ENCODE measurements at places on chromosomes 3 and 15.

GRCh38 chr3:11514191-11514821, 129.4 kb downstream of the VGLL4 start:
- peak; percentile 77 for DNase-seq

DNA sequence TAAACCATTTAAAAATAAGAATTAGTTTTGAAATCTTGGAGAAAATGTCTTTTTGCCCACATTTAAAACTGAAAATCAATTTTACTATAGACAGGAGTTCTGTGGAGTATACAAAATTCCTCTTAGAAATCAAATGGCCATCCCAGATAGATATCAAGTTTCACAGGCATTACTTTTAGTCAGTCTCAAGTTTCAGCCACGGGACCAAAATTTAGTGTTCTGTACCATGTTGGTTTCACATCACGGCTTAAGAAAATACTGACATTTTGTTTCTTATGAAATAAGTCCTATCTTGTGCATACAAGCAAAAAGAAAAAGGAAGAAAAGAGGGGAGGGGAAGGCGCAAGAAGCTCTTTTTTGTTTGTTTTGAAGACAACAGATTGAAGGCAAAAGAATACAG, 45.7 kb downstream of the EIF2AK4 start:
- DNase-seq, result no peak

GRCh38 chr3:72329354-72329753, 518.9 kb downstream of the SHQ1 start:
- no peak for DNase-seq

- DNase-seq, result no peak
Measured at GRCh38 chr15:25268166-25268565, 170.7 kb downstream of the UBE3A start.

- DNase-seq, result no peak
Measured at GRCh38 chr3:190616637-190617036, 102.8 kb downstream of the IL1RAP start.

DNA sequence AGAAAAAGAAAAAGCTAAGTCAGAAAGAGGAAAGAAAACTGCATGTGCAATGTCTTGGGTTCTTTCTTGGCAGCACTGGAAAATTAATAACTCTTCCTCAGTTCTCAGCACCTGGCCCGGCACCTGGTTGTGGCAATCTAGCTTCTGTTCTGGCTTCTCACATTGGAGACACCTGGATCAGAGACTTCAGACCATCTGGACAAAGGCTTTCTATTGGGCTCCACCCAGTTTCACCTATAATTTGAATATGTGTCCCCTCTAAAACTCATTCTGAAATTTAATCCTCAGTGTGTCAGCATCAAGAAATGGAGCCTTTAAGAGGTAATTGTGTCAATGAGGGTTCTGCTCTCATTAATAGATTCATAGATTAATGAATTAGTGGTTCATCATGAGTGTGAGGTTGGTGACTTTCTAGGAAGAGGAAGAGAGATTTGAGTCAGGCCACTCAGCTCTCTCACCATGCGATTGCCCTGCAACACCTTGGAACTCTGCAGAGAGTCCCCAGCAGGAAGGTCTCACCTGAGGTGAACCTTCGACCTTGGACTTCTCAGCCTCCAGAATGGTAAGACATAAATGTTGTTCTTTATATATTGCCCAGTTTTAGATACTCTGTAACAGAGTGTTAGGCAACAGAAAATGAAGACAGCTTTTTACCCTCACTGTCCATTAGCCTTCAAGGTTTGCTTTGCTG, 679.9 kb downstream of the NTRK3 start:
- DNase-seq, result no peak
